ENCODE measurements at places on chromosomes 2 and 18.
A peak's percentile ranks its signal among the peaks of the same experiment; 100 is the strongest.

GRCh38 chr18:37309861-37310260 lies 255.7 kb downstream of the CELF4 start:
- peak; percentile 55 for DNase-seq

DNA sequence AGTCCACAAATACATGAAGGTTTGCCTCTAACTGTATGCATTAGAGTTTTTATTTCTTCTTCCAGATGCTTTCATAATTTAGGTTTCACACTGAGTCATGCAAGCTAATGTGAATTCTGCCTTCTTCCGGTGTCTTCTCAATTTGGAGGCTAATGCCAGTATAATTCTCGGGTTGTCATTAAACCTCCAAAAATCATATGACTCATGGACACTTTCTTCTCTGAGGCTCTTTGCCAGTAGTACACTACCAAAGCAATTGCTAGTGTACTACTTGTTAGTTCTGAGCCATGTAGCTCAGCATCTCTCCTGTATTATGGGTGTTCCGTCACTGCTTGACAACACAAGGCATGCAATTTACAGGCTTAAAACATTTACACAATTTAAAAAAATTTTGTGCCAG lies 137.1 kb downstream of the VWC2L start:
- DNase-seq = no peak

DNA sequence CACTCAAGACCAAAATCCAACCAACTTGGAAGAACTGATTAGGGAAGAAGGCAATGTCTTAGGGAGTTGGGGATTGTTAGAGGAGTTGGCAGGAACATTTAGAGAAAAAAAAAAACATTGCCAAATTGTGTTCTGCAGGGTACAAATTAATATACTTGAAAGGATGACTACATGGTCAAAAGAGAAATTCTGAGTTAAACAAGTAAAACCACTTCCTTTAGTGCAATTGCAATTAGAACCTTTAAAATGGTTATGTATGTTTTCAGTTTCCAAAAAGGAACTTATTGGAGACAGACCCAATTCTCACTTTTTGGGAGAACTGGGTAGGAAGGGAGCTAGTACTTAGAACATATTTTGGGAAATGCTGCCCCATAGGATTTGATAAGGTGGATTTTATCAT lies 137.9 kb downstream of the GPD2 start:
- DNase-seq = no peak

GRCh38 chr18:48051945-48052840 lies 121.7 kb upstream of the SMAD2 start:
- no peak for DNase-seq

DNA sequence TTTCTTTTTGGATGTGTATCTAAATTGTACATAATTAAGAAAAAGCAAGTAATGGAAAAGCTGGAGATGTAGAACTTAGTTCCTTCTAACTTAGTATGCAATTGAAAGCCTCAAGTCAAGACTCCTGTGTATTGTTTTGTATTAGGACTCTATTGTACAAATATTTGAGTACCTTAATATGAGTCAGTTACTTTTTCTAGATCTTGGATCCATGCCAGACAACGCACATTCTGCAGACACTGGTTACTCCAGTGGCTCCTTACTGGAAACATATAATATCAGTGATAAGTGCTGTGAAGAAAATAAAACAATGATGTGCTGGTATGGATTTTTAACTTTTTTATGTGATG lies 1.5 kb downstream of the SLC39A10 start:
- peak; percentile 90 for DNase-seq

DNA sequence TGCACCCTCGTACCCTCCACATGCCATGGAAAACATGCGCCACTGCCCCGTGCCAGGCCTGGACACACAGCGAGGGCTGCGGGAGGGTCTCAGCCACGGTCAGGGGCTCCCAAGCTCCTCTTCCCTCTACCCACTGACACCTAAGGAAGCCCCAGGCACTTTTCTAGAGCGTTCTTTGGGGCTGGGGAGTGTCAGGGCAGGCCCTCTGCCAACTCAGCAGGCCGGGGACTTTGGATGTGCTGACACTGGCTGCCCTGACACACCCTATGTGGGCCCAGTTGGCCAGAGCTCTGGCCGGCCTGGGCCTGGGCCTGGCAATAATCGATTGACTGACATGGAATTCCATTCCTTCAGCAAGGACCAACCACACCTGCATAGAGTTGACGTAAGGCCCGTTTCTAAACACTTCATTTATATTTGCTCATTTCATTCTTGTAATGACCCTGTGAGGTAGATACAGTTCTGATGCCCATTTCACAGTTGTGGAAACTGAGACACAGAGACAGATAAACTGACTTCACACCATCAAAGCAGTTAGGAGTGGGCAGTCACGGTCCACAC lies 70.5 kb downstream of the ZFP36L2 start:
- DNase-seq = no peak

- DNase-seq = no peak
These were observed 14.0 kb downstream of the SERTAD2 start for GRCh38 chr2:64639691-64640090.

DNA sequence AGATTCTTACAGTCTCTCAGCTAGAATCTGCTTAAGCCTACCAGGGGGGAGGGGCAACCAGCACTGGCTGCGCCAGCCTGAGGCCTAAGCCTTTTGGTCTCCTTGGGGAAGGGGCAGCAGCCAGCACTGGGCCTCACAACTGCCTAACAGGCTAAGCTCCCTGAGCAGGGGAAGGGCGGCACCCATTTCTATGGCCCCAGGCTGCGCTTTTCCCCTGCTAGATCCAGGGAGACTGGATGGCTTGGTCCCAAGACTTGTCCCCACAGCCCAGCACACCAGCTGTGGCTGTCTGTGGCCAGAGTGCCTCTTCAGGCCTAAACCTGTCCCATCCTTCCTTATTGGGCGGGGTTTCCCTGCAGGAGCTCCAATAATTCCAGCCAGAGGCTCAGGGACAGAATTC lies 1230.3 kb upstream of the CRIM1 start:
- no peak for DNase-seq

- DNase-seq = no peak
These were observed 155.6 kb downstream of the PLEKHA3 start for GRCh38 chr2:178635897-178636296.

DNA sequence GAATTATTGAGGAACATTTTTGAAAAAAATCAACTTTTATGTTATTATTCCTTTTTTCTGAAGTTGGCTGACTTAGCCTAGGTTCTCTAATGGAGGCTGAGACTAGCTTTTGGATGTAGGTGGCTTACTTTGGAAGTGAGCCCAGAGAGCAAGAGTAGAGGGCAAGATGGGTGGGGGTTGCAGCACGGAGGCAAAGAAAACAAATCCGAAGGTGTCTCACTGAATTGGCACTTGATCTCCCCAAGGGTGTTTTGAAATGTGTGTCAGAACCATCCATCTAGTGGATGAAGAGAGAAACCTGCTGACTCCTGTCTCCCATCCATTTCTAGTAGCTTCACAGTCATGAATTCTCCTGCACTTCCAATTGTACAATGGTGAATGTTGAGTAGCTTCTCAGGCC lies 390.7 kb downstream of the TMEM182 start:
- DNase-seq = no peak

GRCh38 chr2:167493862-167494261 lies 605.6 kb downstream of the XIRP2 start:
- DNase-seq = no peak

GRCh38 chr2:109324861-109325260 lies 195.9 kb downstream of the SH3RF3 start:
- no peak for DNase-seq

DNA sequence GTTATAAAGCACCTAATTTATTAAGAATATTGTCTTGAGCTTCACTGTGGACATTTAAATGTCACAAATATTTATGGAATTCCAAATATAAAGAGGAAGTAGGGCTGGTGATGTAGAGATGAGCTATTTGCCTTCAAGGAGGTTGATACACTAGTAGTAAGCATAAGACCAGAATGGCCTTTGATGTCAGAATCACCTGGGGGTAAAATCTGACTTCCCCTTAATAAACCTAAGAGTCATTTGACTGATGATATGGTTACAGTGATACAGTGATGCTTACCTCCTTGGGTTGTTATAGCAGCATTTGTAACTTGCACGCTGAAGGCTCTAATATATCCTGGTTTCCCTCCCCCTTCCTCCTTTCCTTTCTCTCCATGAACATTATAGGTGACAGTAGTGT lies 143.7 kb downstream of the CERS6 start:
- DNase-seq = no peak

- peak; percentile 72 for DNase-seq
These were observed 4.5 kb upstream of the CRYBA2 start for GRCh38 chr2:218997731-218998130.

GRCh38 chr2:65456064-65456463 lies 23.7 kb upstream of the SPRED2 start:
- no peak for DNase-seq

DNA sequence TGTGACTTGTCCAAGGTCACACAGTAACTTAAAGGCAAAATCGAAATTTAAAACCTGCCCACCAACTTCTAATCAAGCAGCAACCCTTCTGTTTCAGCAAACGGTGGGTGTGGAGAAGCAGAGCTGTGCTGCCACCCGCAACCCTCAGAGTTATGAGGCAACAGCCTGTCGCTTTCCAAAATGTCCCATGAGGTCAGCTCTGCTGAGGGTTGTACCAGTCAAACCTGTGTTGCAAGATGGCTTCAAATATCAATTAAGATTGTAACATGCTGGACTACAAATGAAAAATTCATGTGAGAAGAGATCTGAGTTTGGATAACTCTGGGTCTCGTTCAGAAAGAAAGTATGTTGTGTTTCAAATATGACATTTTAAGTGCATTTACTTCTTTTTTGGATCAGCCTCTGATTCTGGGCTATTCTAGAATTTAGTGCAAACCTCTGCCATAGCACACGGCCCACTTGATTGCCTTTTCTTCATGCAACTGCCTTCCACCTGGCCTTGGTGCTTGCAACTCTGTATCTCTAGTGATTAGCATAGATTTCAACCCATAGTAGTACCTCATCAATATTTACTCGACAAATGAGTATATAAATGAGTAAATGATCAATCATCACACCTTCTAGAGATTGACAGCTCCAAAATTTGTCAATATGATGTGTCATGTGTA lies 69.3 kb downstream of the TIMM21 start:
- no peak for DNase-seq

GRCh38 chr2:1593371-1594122 lies 150.8 kb downstream of the PXDN start:
- no peak for DNase-seq

- DNase-seq = no peak
These were observed 43.8 kb downstream of the MPHOSPH10 start for GRCh38 chr2:71174207-71174606.

DNA sequence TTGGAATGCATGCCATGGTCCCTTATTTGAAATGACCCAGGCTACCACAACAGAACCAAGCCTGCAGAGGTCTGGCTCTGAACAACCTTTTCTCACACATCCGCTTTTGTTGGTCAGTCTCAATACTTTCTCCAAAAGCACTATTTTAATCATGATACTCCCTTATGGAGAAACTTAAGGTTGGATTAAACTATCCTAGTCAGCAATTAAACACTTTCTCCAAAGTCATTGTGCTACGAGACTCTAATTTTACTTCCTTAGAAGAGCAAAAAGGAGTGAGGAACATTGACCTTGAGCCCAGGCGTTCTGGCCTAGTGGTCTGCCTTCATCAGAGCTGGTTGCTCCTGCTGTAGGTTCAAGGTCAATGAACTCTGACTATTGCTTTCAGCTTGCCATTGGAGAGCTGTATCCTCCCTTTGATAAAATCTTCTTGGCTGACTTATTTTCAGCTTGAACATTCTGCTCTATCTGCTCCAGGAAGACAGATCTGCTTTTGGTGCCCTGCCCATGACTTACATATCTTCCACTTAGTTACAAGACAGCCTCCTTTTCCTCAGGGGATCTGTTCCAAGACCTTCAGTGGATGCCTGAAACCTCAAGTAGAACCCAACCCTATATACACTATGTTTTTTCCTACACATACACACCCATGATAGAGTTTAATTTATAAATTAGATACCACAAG lies 91.2 kb downstream of the NCKAP5 start:
- no peak for DNase-seq

- peak; percentile 72 for DNase-seq
These were observed 53.6 kb downstream of the PKDCC start for GRCh38 chr2:42101206-42102023.

DNA sequence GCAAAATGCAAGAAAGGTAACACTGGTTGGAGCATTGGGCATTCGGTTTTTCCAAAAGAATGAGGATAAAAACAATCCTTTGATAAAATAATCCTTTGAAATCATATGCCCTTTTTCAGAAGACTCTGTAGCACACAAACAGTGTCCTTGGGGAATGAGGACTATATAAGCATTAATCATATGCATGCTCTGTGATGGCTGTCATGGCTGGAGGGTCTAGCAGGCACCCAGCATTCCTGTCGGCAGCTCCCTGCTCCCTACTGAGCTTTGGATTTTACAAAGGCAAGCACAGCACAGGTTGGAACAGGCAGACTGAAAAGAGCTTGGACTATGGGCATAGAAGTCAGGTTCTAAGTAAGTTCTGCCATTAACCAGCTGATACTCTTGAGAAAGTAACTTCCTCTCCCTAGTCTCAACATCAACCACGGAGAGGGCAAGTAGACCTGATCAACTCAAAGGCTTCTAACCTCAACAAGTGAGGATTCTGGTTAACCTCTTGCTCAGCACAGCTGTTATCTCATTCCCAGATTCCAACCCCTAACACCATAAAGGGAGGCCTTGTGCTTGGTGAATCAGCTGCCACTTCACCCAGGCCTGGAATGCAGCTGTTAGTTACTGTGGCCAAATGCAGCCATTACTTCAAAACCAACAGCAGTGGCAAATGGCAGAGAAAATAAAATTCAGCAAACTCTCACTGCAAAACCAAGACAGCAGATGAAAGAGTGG lies 29.5 kb downstream of the GALNT14 start:
- no peak for DNase-seq

DNA sequence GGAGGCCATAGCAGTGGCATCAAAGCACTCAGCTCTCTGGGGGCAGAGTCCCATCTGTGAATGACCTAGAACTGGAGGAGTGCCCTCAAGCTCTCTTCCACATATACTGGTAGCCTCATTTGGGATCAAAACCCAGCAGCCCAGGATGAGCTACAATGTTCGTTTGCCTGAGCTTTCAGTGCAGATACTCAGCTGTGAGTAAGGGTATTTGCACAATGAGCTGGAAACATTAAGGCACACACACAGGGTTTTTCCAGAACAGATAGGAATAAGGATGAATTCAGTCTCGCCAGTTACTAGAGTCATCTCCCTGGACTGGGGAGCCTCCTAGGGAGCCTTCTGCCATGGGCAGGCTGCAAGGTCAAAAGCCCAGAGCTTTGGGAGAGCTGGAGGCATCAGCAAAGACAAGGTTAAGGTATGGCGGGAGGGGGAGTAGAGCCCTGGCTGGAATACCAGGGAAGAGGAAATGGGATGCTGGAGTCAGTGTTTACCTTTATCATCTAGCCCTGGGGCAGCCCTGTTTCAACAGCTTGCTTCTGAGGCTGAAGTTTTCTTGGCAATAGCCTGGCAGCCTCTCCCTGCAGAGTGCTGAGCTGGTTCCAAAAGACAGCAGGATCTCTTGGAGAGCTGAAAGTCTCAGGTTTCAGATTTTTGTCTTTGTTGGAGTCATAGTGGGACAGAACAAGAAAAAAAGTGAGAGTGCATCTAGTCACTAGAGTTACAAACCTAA lies 187.7 kb downstream of the LOXHD1 start:
- DNase-seq = peak; percentile 30

- DNase-seq = peak; percentile 78
These were observed 151.6 kb downstream of the DTNB start for GRCh38 chr2:25521665-25522387.

- peak; percentile 7 for DNase-seq
These were observed 3.2 kb downstream of the UBXN4 start for GRCh38 chr2:135744760-135745314.

Data from DMS53 (cell line).